Epithelial cell of alveolus of lung (primary cell): ENCODE measurements at places on chromosomes 6 and 20. TPM values are rescaled to one million over a fixed set of nuclear protein-coding genes. Genes with fewer than 3 reads are reported as not detected.

IL17F gene
- total RNA-seq = not detected in 2 replicates

SEC23B gene
- 24.1 and 48.0 TPM in 2 replicates for total RNA-seq

MYLK4 gene
- 0.13 and 0.24 TPM in 2 replicates for total RNA-seq

KCNK5 gene
- total RNA-seq = 0.13 TPM in 1 of 2 replicates, not detected in the other

OTOR gene
- total RNA-seq = not detected in 2 replicates

XKR7 gene
- total RNA-seq = not detected in 2 replicates

FAM217A gene
- not detected in 2 replicates for total RNA-seq

EHMT2 gene
- total RNA-seq = 43.0 and 43.1 TPM in 2 replicates

GRM4 gene
- not detected in 2 replicates for total RNA-seq

ZKSCAN8 gene
- 8.7 and 22.0 TPM in 2 replicates for total RNA-seq

CEP250 gene
- 16.5 and 20.8 TPM in 2 replicates for total RNA-seq

GATA5 gene
- 0.32 TPM in 1 of 2 replicates, not detected in the other for total RNA-seq

LSM14B gene
- total RNA-seq = 19.0 and 19.4 TPM in 2 replicates

TAF4 gene
- 5.2 and 27.3 TPM in 2 replicates for total RNA-seq

MARCKS gene
- total RNA-seq = 121 and 182 TPM in 2 replicates

TREML4 gene
- total RNA-seq = 0.13 TPM in 1 of 2 replicates, not detected in the other

SLC22A7 gene
- total RNA-seq = not detected in 2 replicates

UBE2C gene
- 65.5 and 110 TPM in 2 replicates for total RNA-seq

OPN5 gene
- not detected in 2 replicates for total RNA-seq

GPR6 gene
- not detected in 2 replicates for total RNA-seq
